ENCODE measurements at places on chromosomes 16 and 17.

DNA sequence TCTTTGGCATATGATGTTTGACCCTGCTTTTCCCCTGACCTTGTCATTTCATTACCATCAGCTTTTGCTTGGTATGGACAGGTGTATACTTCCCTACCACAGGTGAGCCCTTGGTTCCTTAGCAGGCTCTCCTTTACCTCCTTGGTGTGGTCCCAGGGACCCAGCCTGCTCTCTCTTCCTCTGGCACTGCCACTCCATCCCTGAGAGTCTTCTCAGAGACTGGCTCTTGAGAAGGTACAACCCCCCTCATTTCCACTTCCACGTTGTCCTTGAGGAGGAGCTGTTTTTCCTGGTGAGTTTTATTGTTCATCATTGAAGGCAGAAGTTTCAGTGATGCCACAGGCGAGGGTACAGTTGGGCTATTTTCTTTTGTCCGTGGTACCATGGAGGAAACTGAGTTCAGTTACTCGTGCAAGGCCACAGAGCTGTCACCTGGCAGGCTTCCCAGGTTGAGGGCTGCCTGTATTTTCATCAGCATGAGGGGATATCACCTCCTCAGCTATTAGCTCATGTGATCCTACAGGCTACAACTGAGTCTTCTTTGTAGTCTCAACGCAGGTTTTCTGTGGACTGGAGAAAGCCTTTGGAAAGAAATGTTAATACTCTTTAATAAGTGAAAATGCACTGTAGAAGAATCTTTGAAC is 52.3 kb downstream of the MSI2 start:
- no peak for DNase-seq

- DNase-seq = no peak
Observed at GRCh38 chr16:89821438-89822187, 5.2 kb upstream of the FANCA start.

- no peak for DNase-seq
Observed at GRCh38 chr17:71902894-71903506, 217.8 kb upstream of the SOX9 start.

- no peak for DNase-seq
Observed at GRCh38 chr16:56993204-56993603, 3.8 kb downstream of the NLRC5 start.

- no peak for DNase-seq
Observed at GRCh38 chr17:19384723-19385391, 2.1 kb downstream of the MFAP4 start.

DNA sequence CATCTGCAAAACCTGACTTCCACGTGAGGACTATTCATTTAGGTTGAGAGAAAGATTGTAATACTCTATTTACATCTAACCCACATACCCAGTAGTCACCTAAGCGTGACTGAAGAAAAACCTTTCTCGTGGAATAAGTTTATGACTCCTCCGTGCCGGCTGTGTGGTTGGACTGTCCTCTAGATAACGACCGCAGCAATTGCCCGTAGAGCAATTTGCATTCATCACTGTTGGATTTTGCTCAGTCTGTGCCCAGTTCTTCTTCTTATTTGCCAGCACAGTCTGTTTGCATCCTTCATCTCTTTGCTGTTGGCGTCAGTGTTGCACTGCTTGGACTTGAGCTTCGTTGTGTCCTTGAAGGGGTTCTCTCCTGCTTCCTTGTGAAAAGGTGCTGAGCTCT is 131.3 kb downstream of the CYB561 start:
- DNase-seq = no peak

- no peak for DNase-seq
Observed at GRCh38 chr17:50111673-50112655, 16.8 kb downstream of the PDK2 start.

DNA sequence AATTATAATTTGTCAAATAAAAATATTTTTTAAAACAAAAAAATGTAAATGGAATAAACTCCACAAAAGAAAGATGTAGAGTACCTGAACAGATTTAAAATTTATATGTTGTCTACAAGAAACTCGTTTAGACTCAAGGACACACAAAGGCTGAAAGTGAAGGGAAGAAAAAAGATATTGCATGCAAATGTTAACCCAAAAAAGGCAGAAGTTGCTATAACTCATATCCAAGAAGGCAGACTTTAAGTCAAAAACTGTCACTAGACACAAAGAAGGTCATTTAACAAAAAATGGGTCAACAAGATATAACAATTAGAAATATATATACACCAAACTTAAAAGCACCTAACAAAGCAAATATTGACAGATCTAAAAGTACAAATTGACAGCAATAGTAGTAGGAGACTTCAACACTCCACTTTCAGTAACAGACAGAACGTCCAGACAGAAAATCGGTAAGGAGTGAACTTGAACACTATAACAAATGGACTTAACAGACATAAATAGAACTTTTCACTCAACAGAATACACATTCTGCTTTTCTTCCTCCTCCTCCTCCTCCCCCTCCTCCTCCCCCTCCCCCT is 40.8 kb upstream of the MYLK3 start:
- no peak for DNase-seq

DNA sequence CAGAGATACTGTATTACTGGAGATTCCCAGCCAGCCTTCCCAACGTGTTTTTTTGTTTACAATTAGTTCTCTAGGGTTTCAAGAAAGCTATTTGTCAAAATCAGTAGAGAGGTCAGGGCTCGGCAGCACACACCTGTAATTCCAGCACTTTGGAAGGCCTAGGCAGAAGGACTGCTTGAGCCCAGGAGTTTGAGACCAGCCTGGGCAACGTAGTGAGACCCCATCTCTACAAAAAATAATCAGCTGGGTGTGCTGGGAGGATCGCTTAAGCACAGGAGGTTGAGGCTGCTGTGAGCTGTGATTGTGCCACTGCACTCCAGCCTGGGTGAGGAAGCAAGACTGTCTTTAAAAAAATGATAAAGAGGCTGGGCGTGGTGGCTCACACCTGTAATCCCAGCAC is 19.4 kb downstream of the CBX1 start:
- DNase-seq = no peak

DNA sequence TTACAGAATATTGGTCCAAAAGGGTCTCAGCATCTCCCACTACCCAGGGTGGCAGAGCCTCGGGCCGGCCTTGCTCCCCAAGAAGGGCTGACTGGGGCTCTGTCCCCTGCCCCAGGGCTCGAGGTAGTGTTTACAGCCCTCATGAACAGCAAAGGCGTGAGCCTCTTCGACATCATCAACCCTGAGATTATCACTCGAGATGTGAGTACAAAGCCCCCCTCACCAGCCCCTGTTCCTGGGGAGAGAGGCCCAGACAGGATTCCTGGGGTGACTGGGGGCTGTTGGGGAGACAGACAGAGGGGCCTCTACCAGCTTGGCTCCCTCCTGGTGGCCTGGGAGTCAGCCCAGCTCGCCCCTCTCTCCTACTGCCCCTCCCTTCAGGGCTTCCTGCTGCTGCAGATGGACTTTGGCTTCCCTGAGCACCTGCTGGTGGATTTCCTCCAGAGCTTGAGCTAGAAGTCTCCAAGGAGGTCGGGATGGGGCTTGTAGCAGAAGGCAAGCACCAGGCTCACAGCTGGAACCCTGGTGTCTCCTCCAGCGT is 6.1 kb upstream of the NLRC5 start:
- no peak for DNase-seq

- DNase-seq = no peak
Observed at GRCh38 chr16:48252013-48252412, 4.7 kb upstream of the ABCC11 start.

- no peak for DNase-seq
Observed at GRCh38 chr17:37086334-37086733, 137.6 kb downstream of the AATF start.

GRCh38 chr16:15509593-15510535 is 75.5 kb downstream of the BMERB1 start:
- DNase-seq = no peak

- no peak for DNase-seq
Observed at GRCh38 chr16:10386517-10387100, 748 bp downstream of the ATF7IP2 start.

DNA sequence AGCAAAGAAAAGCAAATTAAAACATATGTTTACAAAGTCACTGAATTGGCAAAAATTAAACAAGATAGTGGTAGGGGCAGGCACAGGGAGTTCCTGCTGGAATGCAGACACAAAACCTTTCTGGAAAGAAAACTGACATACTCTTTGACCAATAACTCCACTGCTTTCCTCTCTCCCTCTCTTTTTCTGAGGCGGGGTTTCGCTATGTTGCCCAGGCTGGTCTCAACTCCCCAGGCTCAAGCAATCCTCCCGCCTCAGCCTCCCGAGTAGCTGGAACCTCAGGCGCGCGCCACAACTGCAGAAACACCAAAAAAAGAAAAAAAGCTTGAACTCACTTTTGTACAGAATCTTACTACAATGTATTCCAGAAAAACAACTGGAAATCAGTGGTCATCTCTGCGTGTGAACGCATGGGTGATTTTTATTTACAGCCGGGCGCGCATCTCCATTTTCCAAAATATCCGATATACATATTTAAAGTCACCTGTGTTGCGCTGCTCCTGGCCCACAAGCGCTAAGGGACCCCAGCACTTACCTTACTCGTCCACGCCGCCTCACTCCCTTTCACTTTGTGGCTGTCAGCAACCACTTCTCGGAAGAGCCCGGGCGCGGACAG is 480 bp downstream of the TXNL4B start:
- DNase-seq = peak; percentile 15

GRCh38 chr16:85554114-85554888 is 58.8 kb upstream of the GSE1 start:
- peak; percentile 86 for DNase-seq

GRCh38 chr17:70093163-70093562 is 18.1 kb downstream of the KCNJ16 start:
- DNase-seq = no peak

GRCh38 chr17:38442548-38442947 is 14.3 kb downstream of the ARHGAP23 start:
- DNase-seq = no peak
